ENCODE measurements at places on chromosomes 1 and 21.

DNA sequence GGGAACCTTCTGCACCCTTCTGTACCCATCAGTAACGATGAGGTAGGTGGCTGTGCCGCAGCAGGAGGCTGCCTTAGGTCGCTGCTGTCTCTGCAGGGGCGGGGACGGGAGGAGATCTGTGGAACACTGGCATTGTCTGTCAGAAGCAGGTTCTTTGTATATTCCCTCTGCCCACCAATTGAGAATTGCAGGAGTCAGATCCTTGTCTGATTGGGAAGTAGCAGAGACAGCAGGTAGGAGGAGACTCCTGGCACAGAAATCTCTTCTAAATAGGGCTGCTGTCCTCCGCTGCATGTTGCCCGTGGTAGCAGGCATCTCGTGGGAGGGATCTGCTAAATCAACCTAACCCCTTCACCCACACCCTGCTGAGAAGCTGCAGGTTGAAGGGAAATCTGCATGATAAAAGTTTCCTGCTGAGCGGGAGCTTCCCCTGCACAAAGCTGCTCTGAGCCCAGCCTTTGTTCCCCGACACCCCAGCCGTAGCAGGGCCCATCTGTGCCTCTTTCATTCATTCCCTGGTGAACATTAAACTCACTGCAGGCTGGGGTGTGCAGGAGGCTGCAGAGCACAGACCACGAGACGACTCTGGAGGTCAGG is 15.9 kb downstream of the SARS1 start:
- DNase-seq = no peak

- no peak for DNase-seq
These were observed 37.8 kb downstream of the MAN1A2 start for GRCh38 chr1:117405042-117405441.

DNA sequence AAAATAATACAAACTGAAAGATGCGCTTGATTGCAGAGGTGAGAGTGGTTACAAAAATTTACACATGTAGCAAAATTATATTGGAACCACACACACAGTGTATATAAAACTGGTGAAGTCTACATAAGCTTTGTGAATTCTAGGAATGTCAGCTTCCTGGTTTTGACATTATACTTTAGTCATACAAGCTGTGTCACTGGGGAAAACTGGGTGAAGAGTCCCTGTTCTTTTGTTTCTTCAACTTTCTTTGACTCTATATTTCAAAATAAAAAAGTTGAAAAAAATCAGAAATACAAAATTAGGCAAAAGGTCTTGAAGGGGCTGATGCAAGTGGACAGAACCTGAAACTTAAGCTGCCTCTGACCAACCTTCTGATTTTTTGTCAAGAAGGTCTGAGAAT is 3.0 kb downstream of the C1QC start:
- no peak for DNase-seq

DNA sequence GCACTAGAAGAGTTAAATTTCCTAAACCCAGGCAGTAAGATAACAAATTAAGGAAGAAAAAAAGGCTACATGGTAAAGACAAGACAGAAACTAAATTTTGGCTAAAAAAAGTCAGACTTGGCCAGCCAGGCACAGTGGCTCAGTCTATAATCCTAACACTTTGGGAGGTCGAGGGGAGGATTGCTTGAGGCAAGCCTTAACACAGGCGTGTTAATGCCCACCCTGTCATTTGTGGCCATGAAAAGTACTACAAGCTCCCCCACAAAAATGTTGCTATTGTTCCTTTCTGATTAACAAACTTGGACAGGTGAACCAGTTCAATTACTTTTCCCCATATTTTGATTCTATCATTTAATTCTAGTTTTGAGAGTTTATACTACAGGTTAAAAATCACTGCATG is 32.3 kb downstream of the UBR4 start:
- DNase-seq = no peak

DNA sequence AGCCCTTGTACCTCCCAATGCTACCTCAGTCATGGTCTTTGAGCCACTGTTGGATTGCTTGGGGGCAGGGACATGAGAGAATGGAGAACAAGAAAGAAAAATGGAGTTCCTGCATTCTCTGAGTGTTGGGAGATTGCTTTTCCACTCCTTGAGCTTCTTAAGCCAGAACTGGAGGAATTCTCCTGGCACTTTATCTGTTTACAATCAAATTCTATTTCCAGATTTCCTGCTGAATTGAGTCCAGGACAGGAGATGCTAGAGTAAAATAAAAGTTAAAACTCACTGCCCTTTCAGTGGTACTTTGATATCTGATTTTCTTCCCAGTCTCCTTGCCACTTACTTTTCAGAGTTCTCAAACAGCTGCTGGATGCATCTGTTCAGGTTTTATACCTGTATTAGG is 24.4 kb upstream of the DEPDC1 start:
- DNase-seq = no peak

DNA sequence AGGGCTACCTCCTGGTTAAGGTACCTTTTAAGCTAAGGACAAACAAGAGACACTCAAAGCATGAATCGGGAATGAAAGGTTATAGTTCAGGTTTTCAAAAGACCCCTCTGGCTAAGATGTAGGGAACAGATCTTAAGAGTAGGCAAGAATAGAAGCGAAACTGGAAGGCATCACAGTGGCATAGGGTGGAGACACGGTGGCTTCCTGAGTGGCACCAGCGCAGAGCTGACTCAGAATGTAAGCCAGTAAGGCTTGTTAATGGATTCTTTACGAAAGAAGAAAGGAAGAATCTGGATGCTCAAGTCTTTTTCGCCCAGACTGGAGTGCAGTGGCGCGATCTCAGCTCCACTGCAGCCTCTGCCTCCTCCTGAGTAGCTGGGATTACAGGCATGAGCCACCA is 21.2 kb downstream of the PADI6 start:
- no peak for DNase-seq

GRCh38 chr21:21079646-21080045 is 81.4 kb downstream of the NCAM2 start:
- DNase-seq = no peak

DNA sequence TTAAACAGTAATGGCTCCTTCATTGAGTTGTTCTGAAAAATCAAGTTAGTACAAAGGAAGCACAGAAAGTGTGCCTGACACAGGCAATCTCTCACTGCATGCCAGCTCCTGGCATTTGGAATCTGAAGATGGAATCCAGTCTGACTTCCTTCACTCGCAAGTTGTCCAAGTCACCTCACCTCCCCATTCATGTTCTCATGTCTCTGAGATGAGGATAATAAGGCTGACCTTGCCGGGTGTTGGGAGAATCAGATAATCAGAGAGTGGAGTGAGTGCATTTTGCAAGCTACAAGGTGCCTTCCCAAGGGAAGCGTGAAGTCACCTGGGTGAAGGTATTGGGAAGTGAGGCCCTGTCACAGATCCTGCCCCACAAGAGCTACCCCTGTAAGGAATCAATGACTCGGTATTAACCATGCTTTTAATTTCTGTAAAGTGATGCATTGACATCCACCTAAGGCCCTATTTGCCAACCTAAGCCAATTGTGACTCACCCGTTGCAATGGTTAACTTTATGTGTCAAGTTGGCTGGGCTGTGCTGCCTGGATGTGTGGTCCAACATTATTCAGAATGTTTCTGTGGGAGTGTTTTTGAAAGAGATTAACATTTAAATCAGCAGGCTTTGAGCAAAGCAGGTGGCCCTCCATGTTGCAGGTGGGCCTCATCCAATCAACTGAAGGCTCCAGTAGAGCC is 62.5 kb upstream of the TARBP1 start:
- DNase-seq = no peak

DNA sequence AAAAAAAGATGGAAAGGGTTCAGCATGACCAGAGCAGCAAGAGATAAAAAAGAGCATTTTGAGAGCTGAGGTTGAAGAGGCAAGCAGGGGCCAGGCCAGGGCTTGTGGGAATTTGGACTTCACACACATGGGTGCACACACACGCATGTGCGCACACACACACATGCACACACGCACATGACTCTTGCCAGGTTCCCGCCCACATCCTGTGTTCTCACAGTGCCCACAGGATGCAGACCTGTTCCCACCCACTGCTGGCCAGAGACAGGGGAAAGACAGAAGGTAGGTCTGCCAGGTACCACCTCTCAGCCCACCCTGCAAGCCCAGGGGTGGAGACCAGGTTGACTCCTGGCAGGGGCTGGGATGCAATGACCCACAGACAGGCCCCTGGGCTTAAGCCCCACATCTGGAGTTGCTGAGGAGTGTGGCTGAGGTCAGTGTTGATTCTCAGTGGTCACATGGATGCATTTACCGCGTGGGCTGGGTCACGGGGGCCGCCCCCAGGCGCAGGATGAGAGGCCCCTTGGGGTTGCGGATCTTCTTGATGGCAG is 4.4 kb downstream of the COL16A1 start:
- no peak for DNase-seq

- no peak for DNase-seq
These were observed 41.7 kb upstream of the SYT14 start for GRCh38 chr1:209896346-209896745.

- DNase-seq = no peak
These were observed 51.2 kb downstream of the STX6 start for GRCh38 chr1:180971273-180971997.

DNA sequence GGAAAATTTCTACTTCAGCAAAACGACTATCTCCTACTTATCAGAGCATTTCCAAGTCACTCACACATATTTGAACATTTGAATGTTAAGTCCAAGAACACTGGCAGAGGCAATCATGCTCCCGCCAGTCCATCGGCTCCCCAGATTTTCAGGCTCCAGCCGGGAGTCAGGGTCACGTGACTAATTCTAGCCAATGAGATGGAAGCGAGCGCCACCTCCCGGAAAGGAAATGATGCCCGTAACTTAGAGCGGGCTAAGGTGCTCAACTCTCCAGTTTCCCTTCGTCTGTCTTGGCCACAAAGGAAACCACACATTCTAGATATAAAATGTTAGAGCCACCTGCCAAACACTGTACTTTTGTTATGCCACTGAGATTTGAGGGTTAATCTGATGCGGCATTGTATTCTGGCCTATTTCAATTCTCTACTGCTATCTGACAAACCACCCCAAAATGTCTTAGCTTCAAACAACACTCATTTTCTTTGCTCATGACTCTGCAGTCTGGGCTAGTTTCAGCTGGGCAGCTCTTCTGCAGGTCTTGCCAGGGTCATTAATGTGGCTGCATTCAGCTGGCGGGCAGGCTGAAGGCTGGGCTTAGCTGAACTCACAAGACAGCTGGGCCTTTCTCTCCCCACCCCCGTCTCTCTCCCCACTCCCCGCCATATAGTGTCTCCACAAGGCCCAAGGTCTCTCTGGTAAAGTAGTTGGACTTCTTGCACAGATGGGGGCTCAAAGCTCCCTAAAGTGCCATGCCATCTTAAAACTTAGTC is 16.5 kb upstream of the LHX4 start:
- DNase-seq = peak; percentile 70

GRCh38 chr1:160855181-160855981 is 7.3 kb downstream of the CD244 start:
- no peak for DNase-seq

DNA sequence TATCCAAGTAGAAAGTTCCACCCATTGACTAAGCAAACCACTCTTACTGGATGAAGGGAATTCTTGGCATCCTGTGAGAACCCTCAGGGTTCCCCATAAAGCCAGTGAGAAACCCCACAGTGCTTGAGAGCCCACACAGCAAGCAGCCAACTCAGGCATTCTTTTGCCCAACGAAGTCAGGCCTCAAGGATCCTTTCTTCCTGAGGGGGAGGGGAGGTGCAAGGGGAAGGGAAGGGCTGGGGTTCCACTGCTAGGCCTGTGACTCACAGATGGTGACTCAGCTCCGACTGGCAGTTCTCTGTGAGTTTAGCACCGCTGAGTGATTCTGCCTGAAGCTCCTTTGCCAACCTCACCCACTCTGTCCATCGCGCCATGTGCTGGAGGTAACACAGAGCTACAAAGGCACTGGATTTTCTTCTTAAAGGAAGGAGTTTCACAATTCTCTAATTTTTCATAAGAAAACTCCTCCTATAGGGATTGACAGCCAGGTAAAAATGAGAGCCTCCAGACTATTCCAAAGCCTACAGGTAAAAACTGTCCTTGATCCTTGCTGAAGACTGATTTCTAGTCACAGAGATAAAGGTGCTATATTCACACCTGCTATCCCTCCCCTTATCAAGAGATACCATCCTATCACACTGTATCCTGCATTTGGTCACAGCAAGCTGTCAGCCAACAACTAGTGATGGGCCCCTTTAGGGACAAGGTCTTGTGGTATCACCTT is 4.8 kb downstream of the ENO1 start:
- peak; percentile 67 for DNase-seq

GRCh38 chr1:161511018-161511755 is 5.9 kb downstream of the FCGR2A start:
- no peak for DNase-seq

- no peak for DNase-seq
These were observed 37.0 kb downstream of the SPAG17 start for GRCh38 chr1:118148034-118148433.

GRCh38 chr1:234722904-234723720 is 113.1 kb upstream of the IRF2BP2 start:
- no peak for DNase-seq

DNA sequence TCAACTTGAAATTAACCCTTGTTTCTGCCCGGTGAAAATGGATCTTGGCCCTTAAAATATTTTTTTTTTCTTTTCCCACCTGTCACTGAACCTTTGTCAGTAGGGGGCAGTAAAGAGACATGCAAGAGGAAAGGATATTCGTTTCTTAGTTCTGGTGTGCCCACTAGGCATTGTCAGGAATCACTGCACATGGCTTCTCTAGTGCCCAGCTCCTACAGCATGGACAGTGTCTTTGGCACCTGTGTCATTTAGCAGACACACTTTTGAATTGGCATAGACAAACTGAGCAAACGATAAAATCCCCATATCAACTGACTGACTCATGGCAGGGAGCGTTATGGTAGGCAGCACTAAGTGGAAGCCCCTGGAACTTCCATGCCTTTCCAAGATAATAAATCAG is 1048.1 kb downstream of the BRINP3 start:
- DNase-seq = no peak

- no peak for DNase-seq
These were observed 408.0 kb downstream of the DISC1 start for GRCh38 chr1:232034556-232034955.

GRCh38 chr21:21101911-21102310 is 103.7 kb downstream of the NCAM2 start:
- no peak for DNase-seq

- no peak for DNase-seq
These were observed 27.3 kb upstream of the TP53BP2 start for GRCh38 chr1:223873044-223873443.

GRCh38 chr1:36628804-36629203 is 146.1 kb upstream of the CSF3R start:
- no peak for DNase-seq

- DNase-seq = no peak
These were observed 61.7 kb upstream of the EDN2 start for GRCh38 chr1:41545996-41546832.

GRCh38 chr1:181409981-181410380 is 73.3 kb upstream of the CACNA1E start:
- DNase-seq = no peak

GRCh38 chr1:222818171-222818570 is 3.3 kb downstream of the DISP1 start:
- DNase-seq = no peak

DNA sequence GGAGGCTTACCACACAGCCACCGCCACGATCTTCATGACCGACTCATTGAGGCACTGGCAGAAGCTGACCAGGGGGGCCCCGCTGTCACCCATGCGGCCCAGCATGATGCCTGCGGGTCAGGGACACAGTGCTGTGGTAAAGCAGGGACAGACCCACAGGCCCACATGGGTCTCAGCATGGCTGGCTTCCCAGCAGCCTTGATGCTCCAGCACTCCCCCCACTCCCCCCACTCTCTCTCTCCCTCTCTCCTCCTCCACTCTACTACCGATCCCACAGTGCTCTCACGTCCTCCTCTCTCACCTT is 31.4 kb downstream of the PODN start:
- no peak for DNase-seq

- no peak for DNase-seq
These were observed 38.7 kb upstream of the LRRC8C start for GRCh38 chr1:89594096-89594740.
